ENCODE measurements at places on chromosomes 1 and 21.
A peak's percentile ranks its signal among the peaks of the same experiment; 100 is the strongest.

GRCh38 chr1:171513743-171514142 lies 28.4 kb downstream of the PRRC2C start:
- no peak for DNase-seq

DNA sequence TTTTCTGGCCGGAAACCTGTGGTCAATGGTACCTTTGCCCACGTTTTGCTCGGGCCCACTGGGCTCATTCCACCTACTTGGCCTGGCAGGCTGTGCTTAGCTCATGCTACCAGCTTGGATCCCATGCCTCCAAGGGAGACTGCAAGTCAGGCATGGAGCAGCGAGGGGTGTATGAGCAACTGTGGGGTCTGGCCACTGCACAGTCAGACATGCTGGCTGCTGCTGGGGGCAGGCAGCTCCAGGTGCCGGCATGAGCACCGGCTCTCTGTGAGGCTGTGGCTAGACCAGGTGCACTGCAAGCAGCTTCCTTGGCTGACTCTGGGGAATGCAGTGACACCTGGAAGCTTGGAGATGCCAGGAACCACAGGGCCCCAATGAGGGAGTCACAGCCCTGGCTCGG lies 161.1 kb upstream of the DUSP10 start:
- DNase-seq = no peak

GRCh38 chr1:164163289-164163849 lies 395.6 kb upstream of the PBX1 start:
- DNase-seq = no peak

GRCh38 chr1:14648391-14648790 lies 49.9 kb downstream of the KAZN start:
- no peak for DNase-seq

DNA sequence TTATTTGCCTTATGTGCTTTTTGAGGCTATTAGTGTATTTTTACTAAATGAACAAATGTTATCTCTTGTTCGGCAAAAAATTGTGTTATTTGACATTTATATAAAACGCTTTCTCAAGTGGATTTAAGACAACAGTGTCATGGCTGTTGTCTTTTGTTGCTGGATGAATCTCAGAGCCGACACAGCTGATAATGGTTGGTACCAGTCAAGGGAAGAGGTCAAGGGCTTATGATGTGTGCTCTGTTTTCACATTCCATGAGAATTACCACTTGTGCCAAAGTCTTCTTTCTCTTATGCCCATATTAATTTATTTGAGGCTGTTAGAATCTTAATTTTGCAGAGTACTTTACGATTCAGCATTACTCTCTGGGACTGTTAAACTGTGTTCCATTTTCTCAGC lies 17.9 kb upstream of the CD101 start:
- DNase-seq = no peak

GRCh38 chr21:46148106-46148505 lies 7.3 kb downstream of the FTCD start:
- no peak for DNase-seq

- peak; percentile 33 for DNase-seq
These were observed 68.9 kb upstream of the TSPAN2 start for GRCh38 chr1:115158181-115158580.

- DNase-seq = no peak
These were observed 87.9 kb downstream of the ZZZ3 start for GRCh38 chr1:77594366-77595112.

GRCh38 chr1:159076438-159077119 lies at the start of gene AIM2:
Gene AIM2, minus strand, starts transcription at chr1:159076766. Its CDS starts 3,267 bp downstream, at chr1:159073499.
- no peak for DNase-seq

- DNase-seq = no peak
These were observed 367.4 kb downstream of the CAMTA1 start for GRCh38 chr1:7152655-7153054.

- DNase-seq = no peak
These were observed 298.3 kb downstream of the MATN1 start for GRCh38 chr1:30425046-30425445.

DNA sequence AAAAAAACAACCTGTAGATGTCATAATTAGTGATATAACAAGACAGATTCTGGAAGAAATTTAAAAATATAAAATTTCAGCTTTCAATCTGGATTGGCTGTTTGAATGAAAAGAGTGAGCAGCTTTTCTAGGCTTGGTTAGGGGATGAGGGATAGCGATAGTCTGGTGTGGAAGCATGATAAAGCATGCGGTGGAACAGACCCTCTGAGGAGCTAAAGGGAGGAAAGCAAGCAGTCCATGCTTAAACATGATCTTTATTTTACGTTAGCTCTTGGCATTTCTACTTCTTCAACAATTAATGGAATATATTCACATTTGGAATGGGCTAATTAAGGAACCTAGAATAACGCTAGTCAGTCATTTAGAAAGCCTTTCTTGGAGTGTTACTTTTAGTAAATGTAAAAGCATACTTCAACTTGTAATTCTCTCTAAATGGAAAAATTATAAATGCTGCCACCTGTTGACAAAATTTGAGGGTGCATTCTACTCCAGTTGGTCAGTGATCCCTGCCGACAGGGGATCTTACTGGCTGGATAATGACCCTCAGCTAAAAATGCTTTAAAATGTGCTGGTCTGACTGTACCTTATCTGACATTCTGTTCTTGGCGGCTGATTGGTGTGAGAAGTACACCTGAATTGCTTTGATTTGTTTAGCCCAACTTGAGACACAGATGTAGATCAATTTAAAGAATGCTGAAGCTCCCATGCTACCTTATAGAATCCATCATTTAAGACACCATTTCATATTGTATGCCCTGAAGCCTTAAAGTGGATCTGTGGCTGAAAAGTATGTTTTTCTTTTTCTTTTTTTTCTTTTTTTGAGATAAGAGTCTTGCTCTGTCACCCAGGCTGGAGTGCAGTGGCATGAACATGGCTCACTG lies 61.2 kb downstream of the AK4 start:
- no peak for DNase-seq

GRCh38 chr1:111448482-111448917 lies 556 bp downstream of the WDR77 start:
- DNase-seq = no peak

DNA sequence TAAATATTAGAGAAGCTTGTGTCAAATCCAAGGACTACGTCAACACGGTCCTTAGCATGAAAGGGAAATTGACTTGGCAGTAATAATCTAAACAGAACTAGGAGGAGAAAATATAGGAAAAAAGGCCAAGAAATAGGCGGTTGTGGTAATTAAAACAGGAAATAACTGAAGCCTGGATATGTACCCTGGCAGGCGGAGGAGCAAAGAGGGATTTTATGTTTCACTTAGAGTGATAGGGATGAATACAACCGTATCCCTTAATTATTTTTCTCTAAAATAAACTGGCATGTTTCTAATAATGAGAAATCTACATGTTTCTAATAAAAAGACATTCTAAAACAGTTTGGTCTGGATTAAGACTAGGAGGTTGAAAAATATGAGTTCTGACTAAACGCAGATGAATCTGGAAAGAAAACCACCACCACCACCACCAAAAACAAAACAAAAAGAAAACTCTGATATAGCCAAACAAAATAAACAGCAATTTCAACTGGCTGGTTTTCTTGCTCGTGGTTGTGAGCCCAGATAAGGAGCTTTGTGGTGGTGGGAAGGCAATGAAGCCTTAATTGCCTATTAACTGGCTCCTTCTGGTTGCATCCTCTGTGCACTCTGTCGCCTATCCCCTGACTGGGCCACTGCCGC lies 334.2 kb upstream of the SNX7 start:
- DNase-seq = no peak

GRCh38 chr1:78408192-78408591 lies 82.6 kb upstream of the PTGFR start:
- DNase-seq = no peak

DNA sequence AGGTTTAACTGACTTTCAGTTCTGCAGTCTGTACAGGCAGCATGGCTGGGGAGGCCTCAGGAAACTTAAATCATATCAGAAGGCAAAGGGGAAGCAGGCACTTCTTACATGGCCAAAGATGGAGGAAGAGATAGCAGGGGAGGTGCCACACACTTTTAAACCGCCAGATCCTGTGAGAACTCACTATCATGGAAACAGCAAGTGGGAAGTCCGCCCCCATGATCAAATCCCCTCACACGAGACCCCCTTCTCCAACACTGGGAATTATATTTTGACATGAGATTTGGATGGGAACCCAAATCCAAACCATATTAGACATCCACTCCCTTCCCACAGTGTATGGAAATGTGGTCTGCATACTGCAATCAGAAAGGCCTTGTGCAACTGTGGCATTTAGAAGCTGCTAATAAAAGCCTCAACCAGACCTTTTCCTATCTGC lies 148.2 kb downstream of the FCRL5 start:
- DNase-seq = no peak

DNA sequence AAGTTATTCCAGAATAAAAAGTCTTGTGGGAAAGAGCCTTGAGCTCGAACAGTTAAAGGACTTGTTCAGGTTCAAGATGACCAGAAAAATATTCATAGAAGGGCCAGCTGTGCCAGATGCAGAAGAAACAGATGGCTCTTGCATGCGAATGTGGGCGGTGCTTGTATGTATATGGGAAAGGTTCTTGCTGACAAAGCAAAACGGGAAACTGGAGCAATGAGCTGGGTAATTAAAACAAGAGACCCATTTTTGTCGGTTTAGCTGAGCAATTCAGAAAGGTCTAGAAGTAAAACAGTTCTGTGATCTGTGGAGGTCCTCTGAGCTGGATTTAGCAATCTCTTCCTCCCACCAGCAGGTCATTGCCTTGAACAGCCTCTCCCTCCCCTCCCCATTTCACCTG lies 107.2 kb upstream of the MARK1 start:
- DNase-seq = no peak

GRCh38 chr21:41601573-41602368 lies 93.8 kb upstream of the TMPRSS2 start:
- no peak for DNase-seq

- DNase-seq = no peak
These were observed 80.3 kb downstream of the SLC35A3 start for GRCh38 chr1:100050139-100050538.

DNA sequence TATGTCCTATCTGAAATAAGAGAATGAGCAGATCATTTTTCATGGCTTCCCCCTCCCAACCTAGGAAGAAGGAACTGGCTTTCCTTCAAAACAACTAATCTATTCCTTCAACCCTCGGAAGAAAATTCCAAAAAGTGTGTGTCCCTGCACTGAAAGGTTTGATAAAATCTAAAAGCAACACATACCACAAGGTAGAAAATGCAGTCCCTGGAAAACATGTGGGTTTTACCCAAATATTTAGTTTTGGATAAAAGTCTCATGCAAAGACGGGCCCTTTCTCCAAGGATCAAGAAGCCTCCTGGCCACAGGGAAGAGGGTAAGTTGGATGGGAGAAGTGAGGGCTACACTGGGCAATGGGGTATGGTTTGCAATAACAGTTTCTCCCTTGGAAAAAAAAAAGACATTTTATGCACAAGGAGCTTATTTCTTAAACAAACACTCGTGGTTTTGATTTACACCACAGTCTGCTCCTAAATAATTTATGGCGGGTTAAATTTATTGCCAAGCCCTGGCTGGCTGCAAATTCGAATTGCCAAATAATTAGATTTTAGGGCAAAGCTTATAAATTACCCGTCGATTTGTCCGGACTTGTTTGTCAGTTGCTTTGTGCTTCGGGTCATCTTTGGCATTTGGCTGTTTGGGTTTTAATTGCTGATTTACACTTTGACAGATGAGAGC lies 28.9 kb downstream of the ERI3 start:
- no peak for DNase-seq

GRCh38 chr1:187527346-187527745 lies 698.6 kb downstream of the PLA2G4A start:
- DNase-seq = no peak

- DNase-seq = peak; percentile 43
These were observed 38.8 kb upstream of the RASAL2 start for GRCh38 chr1:178055093-178055492.

GRCh38 chr1:56457756-56458375 lies 121.5 kb downstream of the PLPP3 start:
- DNase-seq = no peak

DNA sequence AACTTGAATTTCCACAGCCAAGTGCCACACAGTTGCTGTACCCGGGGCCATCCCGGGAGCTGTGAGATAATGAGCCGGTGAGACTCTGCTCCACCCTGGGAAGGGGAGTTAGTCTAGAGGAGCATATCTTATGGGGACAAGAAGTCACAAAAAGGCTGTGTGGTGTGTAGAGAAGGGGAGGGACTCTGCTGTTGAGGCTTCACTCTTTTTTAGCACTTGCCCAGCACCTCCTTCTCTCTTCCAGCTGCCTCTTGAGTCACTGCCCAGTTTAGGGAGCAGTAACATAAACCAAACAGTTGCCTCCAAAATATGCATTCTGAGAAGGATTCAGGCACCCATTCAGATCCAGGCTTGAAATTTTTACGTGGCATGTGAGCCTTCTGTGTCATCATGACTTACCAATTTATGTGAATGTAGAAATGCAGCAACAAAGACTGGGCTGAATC lies 744 bp upstream of the WDR26 start:
- DNase-seq = no peak

DNA sequence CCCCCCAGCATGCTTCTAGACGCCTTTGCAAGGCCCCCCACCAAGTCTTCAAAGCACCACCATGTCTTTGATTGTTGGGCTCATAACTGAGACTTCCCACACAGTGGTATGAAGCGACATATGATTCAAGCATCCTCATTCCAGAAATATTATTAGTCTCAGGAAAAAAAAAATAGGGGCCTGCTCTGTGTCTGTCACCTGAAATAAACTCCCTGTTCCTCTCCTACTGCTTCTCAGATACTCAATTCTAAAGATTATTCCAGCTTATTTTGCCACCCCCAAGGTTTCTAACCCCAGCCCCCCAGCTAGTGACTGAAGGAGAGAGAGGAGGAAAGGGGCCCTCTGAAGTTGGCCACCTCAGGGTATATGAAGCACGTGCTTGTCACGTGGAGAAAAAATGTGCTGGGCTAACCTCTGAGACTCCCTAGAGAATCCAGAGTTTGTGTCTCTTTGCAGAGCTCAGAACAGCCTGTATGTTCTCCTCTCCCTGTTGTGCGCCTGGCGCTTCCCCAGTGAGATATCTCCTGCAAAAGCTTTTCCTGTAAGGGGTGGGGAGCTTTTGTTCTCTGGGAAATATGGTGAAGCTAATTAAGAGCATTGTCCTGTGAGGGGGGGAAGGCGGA lies 35.9 kb upstream of the RASAL2 start:
- peak; percentile 81 for DNase-seq

- no peak for DNase-seq
These were observed 207.0 kb downstream of the TNR start for GRCh38 chr1:175536369-175536768.

- DNase-seq = no peak
These were observed 27.8 kb downstream of the HSD3B2 start for GRCh38 chr1:119442756-119443155.

DNA sequence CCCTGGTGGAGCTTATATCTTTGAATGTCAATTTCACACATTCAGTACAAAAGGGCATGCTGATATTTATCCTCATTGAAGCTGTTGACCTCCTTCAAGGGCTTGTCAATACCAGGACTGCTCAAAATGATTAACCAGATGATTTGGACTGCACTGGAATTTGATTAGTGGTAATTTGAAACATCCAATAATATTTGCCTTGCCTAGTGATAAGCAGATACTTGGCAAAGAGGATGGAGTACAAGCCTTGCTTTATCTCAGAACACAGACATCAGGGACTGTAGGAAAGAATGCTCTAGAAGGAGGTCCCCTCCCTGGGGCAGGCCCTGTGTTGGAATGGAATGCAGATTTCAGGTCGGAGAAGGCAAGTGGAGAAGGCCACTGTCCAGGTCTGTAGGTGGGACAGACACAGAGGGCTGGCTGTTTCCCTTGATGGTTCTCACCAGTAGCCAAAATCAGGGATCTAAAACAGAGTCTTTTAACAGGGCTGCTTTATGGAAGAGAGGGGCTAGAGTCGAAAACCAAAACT lies 64.8 kb upstream of the ZNF648 start:
- no peak for DNase-seq

All from left ventricle myocardium inferior (tissue), 1 donor.